Activated CD4-positive, alpha-beta memory T cell treated with anti-CD3 and anti-CD28 coated beads for 36 hours (primary cell): ENCODE measurements at places on chromosomes 1 and 21. TPM values are rescaled to one million over a fixed set of nuclear protein-coding genes. Genes with fewer than 3 reads are reported as not detected.

- no peaks in the 10 kb centered on the region for H3K27me3 ChIP-seq
- peaks cover 86% of the 10 kb centered on the region for H3K4me1 ChIP-seq
- H3K36me3 ChIP-seq, result peaks cover 16% of the 10 kb centered on the region
- H3K4me3 ChIP-seq, result peak overlapping the region; percentile 98
- H3K27ac ChIP-seq, result peak overlapping the region; percentile 99
Observed at GRCh38 chr1:30756545-30757351, 826 bp downstream of the LAPTM5 start.

DNA sequence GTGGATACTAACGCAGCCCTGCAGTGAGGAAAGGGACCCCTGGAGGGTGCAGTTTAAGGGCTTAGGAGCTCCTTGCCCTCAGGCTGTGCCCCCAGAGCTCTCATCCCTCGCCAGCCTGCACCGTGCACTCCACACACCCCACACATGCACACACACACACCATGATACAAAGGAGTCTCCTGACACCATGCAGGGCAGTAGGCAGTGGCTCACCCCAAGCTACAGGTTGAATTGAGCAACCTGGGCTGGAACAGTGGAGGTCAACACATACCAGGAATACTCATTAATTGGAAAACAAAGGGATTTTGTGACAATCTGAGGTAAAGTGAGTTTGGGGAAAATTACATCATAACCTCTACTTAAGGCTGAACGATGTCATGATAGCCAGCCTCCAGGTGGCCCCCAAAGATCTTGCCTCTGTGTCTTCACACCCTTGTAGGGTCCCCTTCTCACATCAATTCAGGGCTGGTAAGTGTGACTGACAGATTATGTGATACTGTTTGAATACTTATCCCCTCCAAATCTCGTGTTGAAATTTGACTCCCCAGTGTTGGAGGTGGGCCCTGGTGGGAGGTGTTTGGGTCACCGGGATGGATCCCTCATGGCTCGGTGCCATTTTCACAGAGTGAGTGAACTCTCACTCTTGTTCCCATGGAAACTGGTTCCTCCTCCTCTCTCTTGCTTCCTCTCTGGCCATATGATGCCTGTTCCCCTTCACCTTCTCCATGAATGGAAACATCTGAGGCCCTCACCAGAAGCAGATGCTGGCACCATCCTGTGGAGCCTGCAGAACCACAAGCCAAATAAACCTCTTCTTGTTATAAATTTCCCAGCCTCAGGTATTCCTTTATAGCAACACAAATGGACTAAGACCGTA is 111.0 kb upstream of the RAB4A start:
- H3K4me1 ChIP-seq, result peaks cover 10% of the 10 kb centered on the region
- H3K27me3 ChIP-seq, result no peaks in the 10 kb centered on the region
- H3K4me3 ChIP-seq, result no peak overlapping the region
- DNase-seq, result no peak
- H3K27ac ChIP-seq, result no peak overlapping the region
- H3K36me3 ChIP-seq, result no peaks in the 10 kb centered on the region

- H3K27ac ChIP-seq, result no peak overlapping the region
- DNase-seq, result no peak
- H3K27me3 ChIP-seq, result no peaks in the 10 kb centered on the region
- no peak overlapping the region for H3K4me3 ChIP-seq
- no peaks in the 10 kb centered on the region for H3K4me1 ChIP-seq
- H3K36me3 ChIP-seq, result no peaks in the 10 kb centered on the region
Observed at GRCh38 chr21:18460979-18461378, 57.4 kb upstream of the TMPRSS15 start.

- DNase-seq, result no peak
- H3K27me3 ChIP-seq, result peaks cover 1% of the 10 kb centered on the region
- no peaks in the 10 kb centered on the region for H3K36me3 ChIP-seq
Observed at GRCh38 chr1:157034137-157034800, 11.3 kb downstream of the ARHGEF11 start.

- H3K36me3 ChIP-seq, result no peaks in the 10 kb centered on the region
- H3K4me1 ChIP-seq, result no peaks in the 10 kb centered on the region
- H3K27me3 ChIP-seq, result no peaks in the 10 kb centered on the region
Observed at GRCh38 chr1:53652441-53653199, 86.3 kb downstream of the GLIS1 start.

- no peak for DNase-seq
- H3K36me3 ChIP-seq, result no peaks in the 10 kb centered on the region
- no peaks in the 10 kb centered on the region for H3K4me1 ChIP-seq
- H3K27me3 ChIP-seq, result no peaks in the 10 kb centered on the region
Observed at GRCh38 chr1:218778257-218779126, 395.2 kb upstream of the LYPLAL1 start.

AMPD1 gene
- total RNA-seq, result not detected

C4BPA gene
- not detected for total RNA-seq

TMIGD3 gene
- total RNA-seq, result 0.24 TPM

SYPL2 gene
- not detected for total RNA-seq

PLEKHM2 gene
- 46.5 TPM for total RNA-seq

CRB1 gene
- not detected for total RNA-seq
